Stimulated activated CD4-positive, alpha-beta T cell treated with anti-CD3 and anti-CD28 coated beads, Interleukin-1b, Interleukin-23, amount 100 ng/mL, for 1 hour (primary cell): ENCODE measurements at places on chromosomes 13 and 19.

DNA sequence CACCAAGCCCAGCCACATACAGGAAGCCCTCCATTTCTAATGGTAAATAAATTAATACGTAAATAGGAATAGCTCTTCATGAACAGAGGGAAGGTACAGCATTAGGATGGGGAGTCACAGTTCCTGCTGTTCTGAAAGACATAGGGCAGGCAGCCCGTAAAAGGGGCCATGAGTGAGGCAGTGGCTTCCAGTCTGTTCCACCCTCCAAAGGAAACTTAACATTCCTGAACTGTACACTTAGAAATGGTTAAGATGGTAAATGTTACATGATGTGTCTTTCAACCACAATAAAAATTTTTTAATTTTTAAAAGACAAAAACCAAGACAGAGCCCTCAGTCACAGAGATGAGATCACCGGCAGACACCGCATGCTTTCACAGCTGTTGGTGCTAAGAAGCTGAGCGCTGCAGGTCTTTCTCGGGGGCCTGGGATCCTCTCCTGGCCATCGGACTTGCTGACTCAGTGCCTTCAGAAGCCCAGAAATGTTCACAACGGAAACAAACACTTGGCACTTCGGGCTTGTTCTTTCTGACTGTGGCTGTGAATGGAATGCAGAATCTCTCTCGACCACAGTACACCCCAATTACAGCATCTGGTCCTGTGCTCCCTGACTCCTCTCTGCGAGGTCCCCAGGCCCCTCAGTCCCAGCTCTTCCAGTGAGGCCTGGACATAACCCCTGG, 36.4 kb downstream of the EPS15L1 start:
- no peak for DNase-seq

- DNase-seq: no peak
Measured at GRCh38 chr13:80753866-80754265, 412.9 kb upstream of the SPRY2 start.

DNA sequence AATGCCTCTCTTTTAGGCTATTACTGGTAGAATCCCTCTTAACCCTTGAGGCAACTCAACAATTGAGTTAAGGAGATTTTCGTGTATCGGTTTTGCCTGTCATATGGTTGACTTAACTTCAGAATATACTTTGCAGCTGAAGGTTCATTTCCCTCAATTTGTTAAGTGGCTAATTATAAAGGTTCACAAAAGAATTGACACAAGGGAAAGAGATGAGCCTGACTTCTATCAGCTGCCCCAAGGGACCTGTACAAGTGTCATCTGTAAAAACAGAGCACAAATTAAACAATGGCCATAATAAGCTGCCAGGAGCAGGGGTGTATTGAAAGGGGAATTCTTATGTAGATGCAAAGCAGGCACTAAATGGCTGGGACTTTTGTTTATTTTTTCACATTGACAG, 334.8 kb upstream of the OBI1 start:
- DNase-seq: no peak

GRCh38 chr19:57363688-57364181, 384 bp downstream of the TRAPPC2B start:
- DNase-seq: no peak

GRCh38 chr13:106738186-106738678, 170.3 kb upstream of the ARGLU1 start:
- no peak for DNase-seq

- no peak for DNase-seq
Measured at GRCh38 chr19:55370305-55370988, at the start of gene IL11. TSS of gene IL11 (minus strand) at chr19:55370463. CDS start at chr19:55370310, 153 bp downstream.

- no peak for DNase-seq
Measured at GRCh38 chr19:4606921-4607678, 32.2 kb upstream of the TNFAIP8L1 start.

DNA sequence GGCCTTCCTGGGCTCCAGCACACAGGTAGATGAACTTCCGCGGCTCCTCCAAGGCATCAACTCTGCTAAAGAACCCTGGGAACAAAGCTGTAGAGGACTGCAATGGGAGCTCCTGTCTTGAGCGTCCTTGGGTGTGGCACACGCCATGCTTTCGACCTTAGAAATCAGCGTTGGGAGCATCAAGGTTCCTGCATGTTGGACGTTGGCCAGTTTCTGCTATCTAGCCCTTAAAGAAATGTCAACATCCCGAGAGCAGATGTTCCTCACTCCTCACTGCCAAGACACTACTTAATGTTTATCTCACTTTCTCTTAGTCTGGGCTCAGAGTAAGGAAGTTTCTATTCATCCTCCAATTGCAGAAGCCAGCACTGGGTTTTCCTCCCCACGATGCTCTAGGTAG, 70.6 kb upstream of the MEDAG start:
- DNase-seq: no peak

GRCh38 chr13:51844862-51845573, at the start of gene TMEM272:
TSS of gene TMEM272 (minus strand) at chr13:51845177. CDS start at chr13:51838530, 6,647 bp downstream.
- DNase-seq: no peak

DNA sequence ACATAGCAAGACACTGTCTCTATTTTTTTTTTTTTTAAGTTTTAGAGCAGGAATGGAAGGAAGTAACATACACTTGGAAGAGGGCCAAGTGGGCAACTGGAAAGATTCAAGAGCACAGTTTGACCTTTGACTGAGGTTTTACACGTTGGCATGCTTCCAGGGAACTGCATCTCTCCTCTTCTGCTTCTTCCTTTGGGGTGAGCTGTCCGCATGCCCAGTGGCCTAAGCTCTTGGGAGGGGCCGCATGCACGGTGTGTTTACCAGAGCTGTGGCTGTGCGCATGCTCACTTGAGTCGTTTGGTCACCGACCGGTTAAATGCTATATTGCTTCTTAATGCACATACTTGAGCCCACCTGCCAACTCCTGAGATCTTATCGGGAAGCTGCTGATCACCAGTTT, 727.7 kb downstream of the UQCRFS1 start:
- no peak for DNase-seq

GRCh38 chr13:104485571-104485970, 1419.4 kb upstream of the SLC10A2 start:
- DNase-seq: no peak

DNA sequence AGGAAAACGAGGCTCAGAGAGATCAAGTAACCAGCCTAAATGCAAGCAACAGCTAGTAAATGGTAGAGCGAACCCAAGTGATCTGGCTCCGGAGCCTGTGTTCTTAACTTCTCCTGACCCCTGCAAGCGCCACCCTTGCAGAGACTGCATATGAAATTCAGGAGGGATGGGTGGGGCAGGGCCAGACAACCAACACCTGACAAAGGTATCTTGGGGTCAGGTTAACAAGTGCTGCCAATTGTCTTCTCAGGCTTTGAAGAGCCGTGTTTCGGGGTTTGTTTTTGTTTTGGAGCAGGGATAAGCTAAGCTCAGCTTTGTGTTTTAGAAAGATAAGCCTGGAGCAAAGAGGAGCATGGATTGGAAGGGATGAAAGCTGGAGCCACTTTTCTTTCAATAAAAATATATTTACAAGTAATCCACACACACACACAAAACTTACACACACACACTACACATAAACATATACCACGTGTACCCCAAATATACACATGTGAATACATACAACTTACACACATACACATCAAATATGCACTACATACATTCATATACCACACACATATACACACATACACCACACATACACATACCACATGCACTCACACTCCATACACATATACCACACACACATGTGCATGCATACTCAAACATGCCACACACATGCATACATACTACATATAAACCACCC, 722.0 kb downstream of the DIAPH3 start:
- DNase-seq: no peak

DNA sequence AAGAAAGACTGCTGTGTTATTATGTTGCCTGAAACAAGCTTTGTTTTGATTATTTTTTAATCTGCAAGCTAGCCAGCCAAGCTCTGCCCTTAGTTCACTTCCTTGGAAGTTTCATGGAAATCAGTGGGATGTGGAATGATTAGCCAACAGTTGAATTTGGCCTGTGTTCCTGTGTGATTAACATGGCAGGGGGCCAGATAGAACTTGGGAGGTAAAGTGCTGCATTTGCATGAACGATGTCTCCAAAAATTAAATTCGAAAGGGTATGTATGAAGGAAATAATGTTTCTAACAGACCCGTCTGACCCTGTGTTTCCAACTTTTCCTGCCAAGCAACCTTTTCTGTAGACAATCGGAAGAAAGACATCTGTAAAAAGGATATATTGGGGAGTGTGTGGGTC, 32.2 kb downstream of the UFM1 start:
- DNase-seq: no peak

DNA sequence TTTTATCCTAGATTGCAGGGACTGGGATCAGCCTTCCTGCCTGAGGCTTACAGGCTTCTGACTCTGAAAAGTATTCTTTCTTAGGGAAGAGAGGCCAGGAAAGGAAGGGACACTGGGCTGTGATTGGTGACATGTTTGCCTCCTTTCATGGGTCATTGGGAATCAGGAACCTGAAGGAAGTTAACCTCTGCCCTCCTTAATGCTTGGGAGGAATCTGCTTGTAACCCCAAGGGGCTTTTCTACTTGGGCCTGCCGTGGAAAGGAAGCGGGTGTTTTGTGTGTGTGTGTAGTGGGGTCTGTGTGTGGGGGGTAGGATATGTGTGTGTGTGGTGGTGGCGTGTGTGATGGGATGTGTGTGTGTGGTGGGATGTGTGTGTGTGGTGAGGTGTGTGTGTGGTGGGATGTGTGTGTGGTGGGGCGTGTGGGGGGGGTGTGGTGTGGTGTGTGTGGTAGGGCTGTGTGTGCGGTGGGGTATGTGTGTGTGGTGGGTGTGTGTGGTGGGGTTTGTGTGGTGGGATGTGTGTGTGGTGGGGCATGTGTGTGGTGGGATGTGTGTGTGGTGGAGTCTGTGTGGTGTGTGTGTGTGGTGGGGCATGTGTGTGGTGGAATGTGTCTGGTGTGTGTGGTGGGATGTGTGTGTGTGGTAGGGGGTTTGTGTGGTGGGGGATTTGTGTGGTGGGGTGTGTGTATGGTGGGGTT, 41.3 kb upstream of the NPAS1 start:
- no peak for DNase-seq

DNA sequence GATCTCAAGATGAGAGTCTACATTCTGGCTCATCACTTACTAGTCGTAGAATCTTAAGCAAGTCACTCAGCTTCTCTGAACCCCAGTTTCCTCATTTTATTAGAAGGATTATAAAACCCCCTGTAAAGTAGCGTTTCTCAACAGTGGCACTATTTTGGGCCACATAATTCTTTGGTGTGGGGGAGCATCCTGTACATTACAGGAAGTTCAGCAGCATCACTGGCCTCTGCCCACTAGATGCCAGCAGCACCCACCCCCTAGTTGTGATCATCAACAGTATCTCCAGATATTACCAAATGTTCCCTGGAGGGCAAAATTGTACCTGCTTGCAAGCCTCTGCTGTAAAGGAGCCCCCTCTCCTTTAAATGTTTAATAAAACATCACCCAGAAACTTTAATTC, 22.6 kb downstream of the STARD13 start:
- no peak for DNase-seq

- no peak for DNase-seq
Measured at GRCh38 chr13:44710576-44710975, 134.4 kb upstream of the TSC22D1 start.

DNA sequence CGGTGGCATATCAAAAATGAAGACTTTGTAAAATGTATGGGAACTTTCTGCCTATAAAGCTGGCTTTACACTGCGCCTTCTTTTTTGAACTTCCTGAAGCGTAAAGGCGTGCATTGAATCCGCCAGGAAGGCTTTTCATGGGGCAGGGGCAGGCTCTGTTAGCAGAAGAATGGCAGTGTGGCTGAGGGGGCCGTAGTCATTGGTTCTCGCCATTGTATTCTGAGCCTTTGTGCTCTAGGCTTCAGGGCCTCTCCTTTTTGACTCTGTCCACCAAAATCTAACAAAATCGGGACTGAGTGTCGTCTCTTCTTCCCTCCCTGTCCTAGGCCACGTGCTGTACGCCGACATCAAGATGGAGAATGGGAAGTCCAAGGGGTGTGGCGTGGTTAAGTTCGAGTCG, 14.1 kb downstream of the PRAM1 start:
- no peak for DNase-seq

GRCh38 chr13:29730253-29730652, 120.2 kb downstream of the UBL3 start:
- DNase-seq: no peak

GRCh38 chr19:17824339-17824738, 3.0 kb upstream of the INSL3 start:
- DNase-seq: no peak

- no peak for DNase-seq
Measured at GRCh38 chr13:98945863-98946605, 31.8 kb downstream of the DOCK9 start.

- DNase-seq: no peak
Measured at GRCh38 chr19:6590258-6590826, 608 bp downstream of the CD70 start.

- DNase-seq: no peak
Measured at GRCh38 chr13:33471204-33471603, 185.6 kb upstream of the STARD13 start.
